ENCODE measurements at places on chromosomes 1 and 21. TPM values are rescaled to one million over a fixed set of nuclear protein-coding genes. Genes with fewer than 3 reads are reported as not detected.

Gene TMPRSS15
- total RNA-seq = not detected

DNA sequence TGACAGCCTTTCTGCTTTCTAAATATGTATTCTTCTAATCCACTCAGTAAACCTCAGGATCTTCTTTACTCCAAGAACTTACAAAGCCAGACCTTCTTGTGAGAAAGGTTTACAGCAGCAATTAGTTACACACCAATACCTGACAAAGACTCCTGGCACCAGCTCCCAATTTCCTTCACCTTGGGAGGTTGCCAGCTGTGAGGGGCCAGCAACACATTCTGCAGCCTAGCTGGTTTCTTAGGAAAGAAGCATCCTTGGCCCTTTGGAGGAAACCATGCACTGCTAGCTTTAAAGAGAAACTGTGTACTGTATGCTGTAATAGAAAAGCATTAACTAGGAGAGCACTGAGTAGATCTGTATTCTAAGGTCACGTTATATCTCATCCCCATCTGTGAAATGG, 10.8 kb downstream of the FYB2 start:
- no peak for DNase-seq

GRCh38 chr1:34162852-34163766, 1.9 kb downstream of the CSMD2 start:
- peak; percentile 71 for DNase-seq

- DNase-seq = no peak
Observed at GRCh38 chr1:38063616-38064015, 17.0 kb upstream of the POU3F1 start.

DNA sequence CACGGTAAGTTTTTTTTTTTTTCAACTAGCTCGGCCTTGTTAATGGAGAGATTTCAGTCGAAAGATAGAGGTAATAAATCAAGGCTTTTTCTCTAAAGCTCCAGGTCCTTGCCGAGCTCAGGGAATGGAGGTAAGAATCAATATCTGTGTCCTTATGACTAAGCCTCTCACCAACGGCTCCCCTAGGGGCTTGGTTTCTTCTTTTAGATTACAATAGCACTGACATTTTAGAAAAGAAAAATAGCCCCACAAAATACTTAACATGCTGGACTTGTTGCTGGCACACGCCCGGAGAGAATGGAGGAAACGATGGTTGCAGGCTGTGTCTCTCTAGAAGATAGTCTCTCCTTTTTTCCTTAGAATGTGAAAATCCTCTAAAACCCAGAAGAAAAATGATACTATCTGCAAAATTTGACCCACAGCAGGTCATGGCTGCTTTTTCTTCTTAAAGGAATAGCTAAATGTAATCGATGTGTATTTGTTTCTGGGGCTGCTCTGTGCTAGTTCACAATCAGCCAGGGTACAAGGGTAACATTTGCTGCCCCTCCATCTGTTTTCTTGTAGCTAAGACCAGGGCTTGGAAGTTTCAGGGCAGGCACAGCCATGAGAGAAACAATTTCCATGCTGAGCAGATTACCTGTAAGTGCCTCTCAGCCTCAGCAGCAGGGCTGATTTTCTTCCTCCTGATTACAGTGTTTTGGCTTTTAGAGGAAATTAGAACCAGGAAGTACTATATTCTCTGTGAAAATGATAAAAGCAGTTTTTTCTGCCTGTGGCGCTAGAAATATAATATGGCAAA, 86.2 kb upstream of the GNG12 start:
- no peak for DNase-seq

Gene A3GALT2
- not detected for total RNA-seq

GRCh38 chr21:17658931-17659330, 46.2 kb upstream of the BTG3 start:
- DNase-seq = no peak

GRCh38 chr21:15768045-15768601, 38.3 kb downstream of the USP25 start:
- no peak for DNase-seq

- no peak for DNase-seq
Observed at GRCh38 chr1:213492161-213493041, 441.4 kb downstream of the RPS6KC1 start.

GRCh38 chr21:18443701-18444100, 40.1 kb upstream of the TMPRSS15 start:
- no peak for DNase-seq

Gene KRTAP10-2
- total RNA-seq = not detected

GRCh38 chr21:43279578-43279894, 110.7 kb downstream of the CRYAA start:
- DNase-seq = no peak

Gene IKBKE
- total RNA-seq = 2.9 TPM

Gene ATP6V1G3
- not detected for total RNA-seq

GRCh38 chr1:162856260-162856659, 4.7 kb downstream of the CCDC190 start:
- peak; percentile 92 for DNase-seq

DNA sequence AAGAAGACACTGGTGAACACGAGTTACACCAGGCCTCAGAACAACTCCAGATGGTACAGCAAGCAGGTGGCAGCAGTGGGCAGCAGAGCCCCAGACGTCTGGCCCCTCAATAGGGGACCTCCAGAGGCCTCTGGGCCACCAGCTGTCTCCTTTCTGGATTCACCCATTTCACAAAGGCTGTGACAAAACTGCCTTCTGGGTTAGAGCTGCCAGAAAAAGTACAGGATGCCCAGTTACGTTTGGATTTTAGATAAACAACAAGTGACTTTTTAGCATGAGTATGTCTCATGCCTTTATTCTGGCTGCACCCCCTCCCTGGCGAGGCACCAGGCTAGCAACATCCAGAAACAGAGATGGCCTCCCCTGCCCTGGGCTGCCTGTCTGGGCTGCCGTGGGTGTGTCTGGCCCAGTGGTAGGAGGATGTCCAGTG, 30.1 kb downstream of the ITPKB start:
- DNase-seq = no peak

DNA sequence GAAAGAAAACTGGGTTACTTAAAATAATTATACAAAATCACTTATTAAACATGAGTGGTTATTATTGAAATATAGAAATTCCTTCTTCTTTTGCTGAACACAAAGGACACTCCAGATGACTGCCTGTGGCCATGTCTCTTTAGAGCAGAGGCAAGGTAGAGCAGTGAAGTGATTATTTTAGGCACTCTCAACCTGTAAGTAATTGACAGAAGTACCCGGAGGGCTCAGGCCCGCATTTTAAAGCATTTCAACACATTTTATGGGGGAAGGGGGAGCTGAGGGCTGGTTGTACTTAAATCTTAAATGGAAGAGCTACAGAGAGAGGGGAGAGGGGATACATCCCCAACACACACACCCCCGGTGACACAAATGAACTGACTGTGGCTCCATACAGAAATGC, 10.2 kb downstream of the OSCP1 start:
- DNase-seq = no peak

- peak; percentile 10 for DNase-seq
Observed at GRCh38 chr1:23720256-23720995, 22.8 kb upstream of the ELOA start.

DNA sequence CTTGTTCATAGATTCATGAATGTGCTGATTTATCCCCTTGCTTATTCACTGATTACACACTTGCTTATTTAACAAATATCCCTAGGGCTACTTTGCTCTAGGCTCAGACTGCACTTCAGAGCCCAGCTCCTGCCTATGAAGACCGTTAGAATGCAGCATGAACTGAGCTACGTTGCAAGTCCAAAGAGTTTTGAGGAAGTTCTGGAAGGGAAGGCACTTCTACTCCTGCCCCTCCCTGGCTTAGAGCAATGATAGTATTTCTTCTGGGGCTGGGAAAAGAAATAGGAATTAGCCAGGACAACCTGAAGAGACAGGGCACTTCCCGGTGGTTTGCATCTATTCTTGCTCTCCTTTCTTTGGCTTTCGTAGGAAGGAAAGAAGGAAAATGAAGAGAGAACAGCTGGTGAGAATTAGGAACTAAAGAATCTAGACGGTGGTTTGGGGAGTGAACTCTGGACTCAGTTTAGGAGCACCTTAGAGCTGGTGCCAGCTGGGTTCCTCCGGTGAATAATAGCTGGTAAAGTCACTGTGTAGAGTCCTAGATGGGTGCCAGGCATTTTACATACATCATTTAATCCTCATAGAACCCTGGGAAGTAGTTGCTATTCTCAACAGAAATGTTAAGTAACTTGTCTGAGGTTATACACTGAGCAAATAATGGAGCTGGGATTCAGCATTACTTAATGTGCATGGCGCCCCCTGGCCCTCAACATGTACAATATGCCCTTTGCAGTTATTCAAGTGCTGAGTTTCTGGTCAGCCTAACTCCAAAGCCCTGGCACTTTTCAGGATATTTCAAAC, 65.9 kb downstream of the NDUFS5 start:
- DNase-seq = peak; percentile 68

GRCh38 chr1:206471415-206471801, 1.1 kb downstream of the IKBKE start:
- no peak for DNase-seq

DNA sequence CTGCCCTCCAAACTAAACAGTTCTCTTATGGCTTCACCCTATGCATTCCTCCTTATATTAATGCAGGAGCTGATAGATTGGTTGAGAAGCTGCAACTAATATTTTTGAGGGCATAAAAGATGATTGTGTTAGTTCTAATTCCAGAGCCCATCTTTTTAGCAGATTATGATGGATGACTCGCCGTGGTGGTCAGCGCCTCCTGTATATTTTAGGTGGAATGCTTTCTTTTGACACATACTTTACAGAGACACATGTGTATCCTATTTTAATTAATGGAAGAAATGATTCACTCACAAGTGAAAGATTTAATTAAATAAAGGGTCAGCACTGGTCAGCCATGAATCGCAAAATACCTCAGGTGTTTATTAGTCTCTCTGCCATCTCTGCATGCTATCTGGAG, 120.7 kb downstream of the TM2D1 start:
- DNase-seq = no peak

- DNase-seq = no peak
Observed at GRCh38 chr1:112325504-112325903, 70.5 kb upstream of the CTTNBP2NL start.

Gene HTR6
- total RNA-seq = not detected

Gene G0S2
- total RNA-seq = 301 TPM

DNA sequence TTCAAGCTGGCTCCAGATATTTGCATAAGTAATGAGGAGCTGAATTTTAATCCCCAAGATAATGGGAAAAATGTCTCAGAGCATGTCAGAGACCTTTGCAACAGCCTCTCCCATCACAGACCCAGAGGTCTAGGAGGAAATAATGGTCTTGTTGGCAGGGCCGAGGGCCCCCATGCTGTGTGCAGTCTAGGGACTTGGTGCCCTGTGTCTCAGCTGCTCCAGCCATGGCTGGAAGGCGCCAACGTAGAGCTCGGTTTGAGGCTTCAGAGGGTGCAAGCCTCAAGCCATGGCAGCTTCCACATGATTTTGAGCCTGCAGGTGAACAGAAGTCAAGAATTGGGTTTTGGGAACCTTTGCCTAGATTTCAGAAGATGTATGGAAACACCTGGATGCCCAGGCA, 134.7 kb downstream of the LYPLAL1 start:
- DNase-seq = no peak

GRCh38 chr1:38785285-38786039, 74.1 kb downstream of the RRAGC start:
- peak; percentile 48 for DNase-seq

Gene RHOC
- 420 TPM for total RNA-seq

Gene NADK
- 51.0 TPM for total RNA-seq

DNA sequence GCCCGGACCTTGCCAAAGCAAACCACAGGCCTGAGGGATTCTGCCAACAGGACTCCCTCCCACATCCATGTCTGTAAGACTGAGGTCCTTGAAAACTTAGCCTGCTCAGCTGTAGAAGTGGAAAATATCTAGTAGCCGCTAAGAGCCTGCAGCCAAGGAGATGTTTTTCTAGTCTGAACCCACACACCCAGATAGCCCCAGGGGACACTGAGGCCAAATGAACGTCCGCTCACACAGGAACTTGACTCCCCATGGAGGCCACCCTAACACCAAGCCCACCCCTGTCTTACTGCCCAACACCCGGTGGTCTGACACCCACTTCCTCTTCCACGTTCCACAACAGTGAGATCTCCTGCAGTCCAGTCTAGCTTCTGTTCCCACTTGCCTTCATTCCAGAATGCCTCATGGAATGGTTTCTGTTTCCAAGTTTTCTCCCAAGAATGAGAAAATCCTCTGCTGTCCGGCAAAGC, 174.8 kb downstream of the PLPP3 start:
- no peak for DNase-seq

Gene LYPLA2
- 41.9 TPM for total RNA-seq

GRCh38 chr1:23296931-23297330, 47.2 kb downstream of the HNRNPR start:
- no peak for DNase-seq

Gene CELA3A
- total RNA-seq = not detected

DNA sequence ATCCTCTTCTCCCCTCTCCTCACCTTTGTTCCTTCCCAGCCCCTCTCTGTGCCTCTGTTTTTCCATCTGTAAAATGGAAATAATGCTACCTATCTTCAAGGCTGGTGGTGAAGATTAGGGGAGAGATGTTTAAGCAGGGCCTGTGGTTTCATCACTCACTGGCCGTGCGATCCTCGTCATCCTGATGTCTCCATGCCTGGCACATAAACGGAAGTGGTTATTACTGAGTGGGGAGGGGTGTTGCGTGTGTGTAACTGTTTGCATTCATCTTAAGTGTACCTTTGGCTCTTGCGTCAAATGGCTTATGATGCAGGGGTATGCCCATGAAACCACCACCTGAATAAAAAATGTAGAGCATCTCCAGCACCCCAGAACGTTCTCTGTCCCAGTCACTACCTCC, 17.2 kb upstream of the C1QA start:
- DNase-seq = no peak

GRCh38 chr1:110785055-110785454, 87.9 kb upstream of the CD53 start:
- no peak for DNase-seq

DNA sequence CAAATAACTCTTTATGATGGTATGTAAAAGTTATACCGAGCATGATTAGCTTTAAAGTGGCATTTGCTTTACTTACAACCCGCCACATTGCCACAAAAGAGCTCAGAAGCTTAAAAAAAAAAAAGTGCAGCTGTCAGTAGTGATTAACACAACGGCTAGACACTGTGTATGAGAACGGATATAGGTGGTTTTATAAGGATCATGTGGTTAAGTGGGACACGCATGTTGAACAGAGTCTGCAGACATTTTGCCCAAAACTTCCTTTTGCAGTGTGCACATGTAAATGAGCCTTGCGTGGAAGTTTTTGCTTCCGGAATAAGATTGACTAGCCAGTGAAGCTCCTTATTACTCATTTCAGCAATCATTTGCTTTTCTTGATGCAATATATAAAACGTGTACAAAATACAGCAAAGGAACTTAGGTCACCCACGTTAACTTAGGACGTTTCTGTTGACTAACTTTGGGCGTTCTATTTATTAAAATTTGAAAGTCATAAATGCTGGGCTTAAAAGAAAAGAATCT, 58.7 kb upstream of the RGS1 start:
- peak; percentile 35 for DNase-seq
